CD4-positive, alpha-beta T cell treated with Interferon gamma for 1 hour (primary cell): ENCODE measurements at places on chromosomes 2 and 18.

DNA sequence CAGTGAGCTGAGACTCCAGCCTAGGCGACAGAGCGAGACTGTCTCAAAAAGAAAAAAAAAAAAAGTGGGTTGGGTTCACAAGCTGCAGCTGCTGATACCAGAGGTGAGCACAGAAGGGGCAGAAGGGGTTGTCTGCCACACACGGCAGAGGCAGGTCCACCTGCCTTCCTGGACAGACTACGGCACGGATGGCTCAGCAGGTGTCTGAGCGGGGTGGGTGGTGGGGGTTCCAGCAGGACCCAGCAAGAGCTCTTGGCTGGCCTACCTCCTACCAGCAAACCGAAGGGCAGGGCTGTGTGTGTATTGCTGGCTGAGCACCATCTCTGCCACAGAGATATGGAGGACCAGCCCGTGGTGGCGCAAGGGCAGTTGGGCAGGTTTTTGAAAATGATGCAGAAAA is 130.4 kb upstream of the ASB18 start:
- no peak for DNase-seq

- DNase-seq = no peak
Measured at GRCh38 chr18:2515908-2516625, 55.2 kb downstream of the METTL4 start.

- no peak for DNase-seq
Measured at GRCh38 chr2:178244777-178245176, 50.5 kb downstream of the OSBPL6 start.

GRCh38 chr2:202031246-202031951 is 2.3 kb upstream of the FZD7 start:
- no peak for DNase-seq

DNA sequence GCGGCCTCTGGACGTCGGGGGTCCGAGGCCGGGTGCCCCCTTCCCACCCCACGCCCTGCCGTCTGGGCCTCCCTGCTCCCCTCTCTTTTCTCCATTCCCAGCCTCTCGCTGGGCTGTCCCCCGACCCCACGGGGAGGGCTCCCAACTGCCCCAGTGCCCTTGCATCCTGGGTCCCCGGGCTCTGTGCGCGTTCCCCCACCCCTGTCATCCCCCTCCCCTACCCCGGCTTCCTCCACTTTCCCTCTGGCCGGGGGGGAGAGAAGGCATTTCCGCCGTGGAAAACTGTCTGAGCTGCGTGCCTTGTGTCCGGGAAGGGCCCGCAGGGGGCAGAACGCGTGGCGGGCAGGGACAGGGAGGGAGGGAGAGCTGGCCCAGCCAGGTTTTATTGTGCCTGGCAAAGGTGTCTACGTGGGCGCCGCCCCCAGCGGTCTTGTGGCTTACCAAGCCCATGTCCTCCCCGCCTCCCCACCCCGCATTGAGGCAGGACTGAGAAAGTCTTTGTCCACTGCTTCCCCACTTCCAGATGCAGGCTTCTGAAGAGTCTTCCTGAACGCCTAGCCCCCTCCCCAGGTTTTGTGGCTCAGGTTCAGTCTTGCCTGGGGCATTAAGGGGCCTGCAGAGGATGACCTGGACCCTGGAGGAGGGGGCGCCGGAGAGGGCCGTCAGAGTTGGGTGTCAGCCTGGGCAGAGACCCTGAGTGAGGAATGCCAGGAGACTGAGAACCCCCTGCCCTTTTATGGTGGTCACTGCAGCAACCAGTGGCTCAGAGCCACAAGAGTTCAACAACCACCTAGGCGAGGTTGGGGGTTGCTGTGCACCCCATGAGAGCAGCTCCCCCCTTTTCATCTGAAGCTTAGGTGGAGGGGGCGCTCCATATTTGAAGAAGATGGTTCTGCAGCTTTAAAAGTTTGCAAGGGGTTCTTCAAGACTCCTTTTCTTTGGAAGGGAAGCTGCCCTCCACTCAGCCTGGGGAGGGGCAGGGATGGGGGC is 1.3 kb downstream of the ITM2C start:
- no peak for DNase-seq

DNA sequence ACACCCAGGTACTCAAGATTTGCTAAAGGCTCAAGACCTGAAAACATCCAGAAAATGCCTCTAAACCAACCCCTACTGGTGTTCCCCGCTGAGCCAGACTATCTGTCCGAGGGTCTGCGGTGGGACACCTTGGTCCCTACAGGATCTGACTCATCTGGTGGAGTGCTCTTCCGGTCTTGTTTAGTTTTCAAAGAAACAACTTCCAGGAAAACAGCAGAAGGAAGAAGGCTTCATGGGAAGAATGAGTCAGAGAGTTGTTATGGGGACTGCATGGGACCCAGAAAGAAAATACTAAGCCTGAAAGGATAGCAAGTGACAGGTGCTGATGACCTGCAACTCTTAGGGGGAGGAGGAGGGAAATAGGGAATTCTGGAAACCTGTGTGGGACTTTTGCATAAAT is 41.3 kb downstream of the ZFP36L2 start:
- DNase-seq = no peak

DNA sequence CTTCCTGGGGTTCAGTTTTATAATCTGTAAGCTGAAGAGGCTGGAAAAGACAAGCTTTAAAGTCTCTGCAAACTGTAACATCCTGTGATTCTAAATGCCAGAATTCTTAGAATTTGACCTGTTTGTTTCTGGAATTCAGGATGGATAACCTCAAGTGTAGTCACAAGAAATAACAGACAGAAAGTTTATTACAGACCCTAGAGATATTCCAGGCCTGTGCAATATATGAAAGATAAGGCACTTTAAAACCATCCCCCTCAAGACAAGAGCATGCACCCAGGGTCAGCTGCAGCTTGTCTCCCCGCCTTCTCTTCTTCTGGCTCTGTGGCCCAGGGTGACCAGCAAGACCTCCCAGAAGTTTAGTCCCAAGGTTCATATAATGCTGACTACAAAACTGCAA is 298.7 kb upstream of the ACVR2A start:
- no peak for DNase-seq

- peak; percentile 85 for DNase-seq
Measured at GRCh38 chr2:37344453-37345361, at the start of gene QPCT. Gene QPCT, plus strand, starts transcription at chr2:37344630. Its CDS starts 102 bp downstream, at chr2:37344732.

GRCh38 chr18:48201337-48202005 is 207.7 kb downstream of the ZBTB7C start:
- DNase-seq = no peak

DNA sequence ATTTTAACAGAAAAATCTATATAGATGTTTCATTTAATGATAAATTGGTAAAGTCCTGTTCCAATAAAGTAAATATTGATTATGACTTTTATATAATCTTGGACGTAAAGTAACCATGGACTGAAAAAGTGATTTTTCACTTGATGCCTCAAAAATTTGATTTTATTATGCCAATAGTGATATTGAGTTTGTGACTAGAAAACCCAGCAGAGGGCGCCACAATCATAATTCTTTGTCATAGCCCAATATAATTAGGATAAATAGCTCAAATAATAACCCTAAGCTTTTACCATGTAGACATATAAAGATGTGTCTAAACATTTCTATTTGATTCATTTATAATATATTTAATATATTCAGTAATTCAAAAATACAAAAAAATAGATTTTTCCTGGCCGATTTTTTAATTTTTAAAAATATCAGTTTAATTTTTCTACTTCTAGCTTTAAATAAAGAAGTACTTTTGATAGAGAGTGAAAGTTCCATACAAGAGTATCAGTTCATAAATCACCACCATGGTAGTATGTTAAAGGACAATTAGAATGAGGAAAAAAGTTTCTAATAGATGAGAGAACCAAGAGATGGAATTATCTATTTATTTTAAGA is 30.7 kb downstream of the CAMKMT start:
- peak; percentile 7 for DNase-seq

DNA sequence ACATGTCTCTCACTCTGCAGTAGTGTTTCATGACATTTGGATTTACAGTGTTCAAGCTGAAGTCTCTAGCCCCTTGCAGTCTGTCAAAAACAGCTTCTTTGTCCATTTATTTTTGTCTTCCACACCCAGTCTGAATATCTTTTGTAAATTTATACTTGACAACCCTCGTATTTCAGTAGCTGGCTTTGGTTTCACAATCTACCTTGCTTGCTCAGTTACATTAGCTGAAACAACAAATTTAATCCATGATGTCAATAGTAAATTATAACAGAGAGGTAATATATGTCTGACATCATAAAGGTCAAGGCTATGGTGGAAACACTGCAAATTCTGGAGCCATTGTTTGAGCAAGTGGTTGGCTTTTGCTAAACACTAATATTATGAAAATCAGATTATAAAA is 328.7 kb downstream of the MTX2 start:
- no peak for DNase-seq

DNA sequence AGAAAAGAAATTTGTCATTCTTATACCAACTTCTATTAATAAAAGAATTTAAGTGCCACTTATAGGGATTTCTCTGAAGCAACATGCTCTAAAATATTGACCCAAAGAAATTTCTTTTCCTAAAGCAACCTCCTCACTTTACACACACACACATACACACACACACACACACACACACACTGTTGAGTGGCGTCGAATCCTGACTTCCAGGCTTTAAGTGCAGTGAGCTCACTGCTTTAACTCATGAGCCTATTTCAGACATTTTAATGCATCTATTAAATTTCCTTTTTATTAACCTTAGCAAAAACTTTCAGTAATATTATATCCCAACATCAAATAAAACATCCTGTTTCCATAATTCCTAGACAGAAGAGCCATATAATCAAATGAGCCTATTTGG is 229.1 kb upstream of the ACVR2A start:
- DNase-seq = no peak

- no peak for DNase-seq
Measured at GRCh38 chr2:181947273-181947672, 38.4 kb upstream of the PPP1R1C start.

DNA sequence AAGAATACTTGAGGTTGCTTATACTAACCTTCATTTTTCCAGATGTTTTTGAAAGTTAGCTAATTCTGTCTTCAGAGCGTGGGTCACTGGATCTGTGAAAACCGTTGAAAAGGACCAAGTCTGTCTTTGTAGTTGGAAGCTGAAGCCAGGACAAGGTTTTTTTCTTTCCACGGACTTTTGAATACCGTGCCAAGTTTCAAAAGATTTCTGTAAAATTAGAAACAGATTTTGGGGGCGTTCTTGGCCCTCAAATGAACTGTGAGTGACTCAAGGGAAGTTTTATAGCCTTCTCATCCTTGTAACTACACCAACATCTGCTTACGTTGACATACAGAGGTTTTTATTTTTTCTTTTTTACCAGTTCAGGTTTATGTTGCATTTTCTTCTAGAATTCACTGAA is at the start of gene FAP:
Gene FAP, minus strand, starts transcription at position 152 of the 400 bp plus-strand sequence. Its CDS starts 118 bp downstream, at position 34.
- DNase-seq = no peak

DNA sequence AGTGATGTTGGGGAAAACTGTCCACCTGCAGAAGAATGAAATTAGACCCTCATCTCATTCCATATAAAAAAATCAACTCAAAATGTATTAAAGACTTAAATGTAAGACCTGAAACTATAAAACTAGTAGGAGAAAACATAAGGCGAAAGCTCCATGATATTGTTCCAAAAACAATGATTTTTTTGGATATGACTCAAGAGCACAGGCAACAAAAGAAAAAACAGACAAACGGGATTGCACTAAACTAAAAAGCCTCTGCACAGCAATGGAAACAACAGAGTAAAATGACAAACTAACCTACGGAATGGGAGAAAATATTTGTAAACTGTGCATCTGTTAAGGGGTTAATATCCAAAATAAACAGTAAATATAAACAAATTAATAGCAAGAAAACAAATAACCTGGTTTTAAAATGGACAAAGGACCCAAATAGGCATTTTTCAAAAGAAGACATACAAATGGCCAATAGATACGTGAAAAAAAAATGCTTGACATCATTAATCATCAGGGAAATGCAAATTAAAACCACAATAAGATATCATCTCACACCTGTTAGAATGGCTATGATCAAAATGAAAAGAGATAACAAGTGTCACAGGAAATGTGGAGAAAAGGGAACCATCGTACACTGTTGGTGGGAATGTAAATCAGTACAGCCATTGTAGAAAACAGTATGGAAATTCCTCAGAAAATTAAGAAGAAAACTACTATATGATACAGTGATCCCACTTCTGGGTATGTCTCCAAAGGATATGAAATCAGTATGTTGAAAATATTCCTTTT is 26.6 kb downstream of the LRRFIP1 start:
- DNase-seq = no peak

- no peak for DNase-seq
Measured at GRCh38 chr18:59718108-59718463, 20.9 kb upstream of the CCBE1 start.

DNA sequence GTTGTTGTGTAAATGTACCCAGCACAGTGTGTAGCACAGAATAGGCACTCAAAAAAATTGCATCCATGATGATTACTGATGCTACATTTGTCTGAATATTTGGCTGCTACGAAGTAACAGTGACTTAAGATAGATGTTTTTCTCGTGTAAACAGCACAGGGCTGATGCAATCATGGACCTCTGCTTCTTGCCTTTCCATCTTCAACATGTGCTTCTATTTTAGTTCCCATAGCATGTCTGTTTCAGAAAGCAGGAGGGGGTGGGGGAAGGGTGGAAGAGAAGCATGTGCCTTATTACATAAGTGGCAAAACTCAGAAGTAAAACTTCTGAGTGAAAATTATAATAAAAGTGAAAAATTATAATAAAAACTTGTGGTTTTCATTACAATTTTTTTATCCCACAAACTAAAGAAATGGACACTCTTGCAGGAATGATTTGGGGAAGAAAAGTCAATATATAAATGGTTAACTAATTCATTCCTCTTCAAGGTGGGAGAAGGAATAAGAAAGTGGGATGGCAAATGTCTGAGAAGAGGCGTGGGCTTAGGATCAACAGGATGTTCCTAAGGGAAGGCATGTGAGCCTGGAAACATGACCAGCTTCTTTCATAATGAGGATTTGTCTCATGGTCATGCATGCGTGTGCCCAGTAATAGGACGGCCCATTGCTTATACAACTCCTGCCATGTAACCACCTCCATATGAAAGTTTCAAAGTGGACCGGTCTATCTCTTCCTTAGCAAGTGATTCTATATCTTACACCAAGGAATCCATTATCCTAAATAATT is 27.2 kb downstream of the CCBE1 start:
- no peak for DNase-seq

DNA sequence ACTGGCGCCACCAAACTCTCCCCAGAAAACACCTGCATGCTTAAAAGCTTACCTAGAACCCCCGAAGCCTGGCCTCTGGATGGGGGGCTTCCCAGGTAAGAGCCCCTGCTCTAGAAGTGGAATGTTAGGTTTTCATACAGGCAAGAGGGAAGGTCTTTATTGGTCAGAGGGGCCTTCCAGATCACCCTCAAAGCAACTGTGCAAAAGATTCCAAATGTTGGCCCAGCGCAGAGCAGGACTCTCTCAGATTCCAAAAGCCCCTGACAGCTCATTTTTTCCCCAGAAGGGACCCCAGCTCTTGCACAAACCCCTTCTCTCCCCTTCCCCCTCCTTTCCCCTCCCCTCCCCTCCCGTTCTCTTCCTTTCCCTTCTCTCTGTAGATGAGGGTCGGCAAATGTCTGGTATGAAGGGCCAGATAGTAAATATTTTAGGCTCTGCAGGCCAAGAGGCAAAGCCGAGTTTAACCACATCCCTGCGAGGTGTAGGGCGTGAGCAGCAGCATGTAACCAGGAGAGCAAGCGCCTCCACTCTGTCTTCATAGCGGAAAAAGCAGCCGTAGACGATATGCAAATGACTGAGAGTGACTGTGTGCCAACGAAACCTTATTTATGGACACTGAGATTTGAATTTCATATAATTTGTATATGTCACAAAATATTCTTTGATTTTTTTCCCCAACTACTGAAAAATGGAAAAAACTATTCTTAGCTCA is 116.9 kb downstream of the SMAD7 start:
- DNase-seq = peak; percentile 63
